Tibial nerve (tissue), 4 donors: ENCODE measurements at places on chromosomes 7 and 10.

GRCh38 chr7:128809363-128809762 is 17.6 kb downstream of the CCDC136 start:
- DNase-seq = no peak

DNA sequence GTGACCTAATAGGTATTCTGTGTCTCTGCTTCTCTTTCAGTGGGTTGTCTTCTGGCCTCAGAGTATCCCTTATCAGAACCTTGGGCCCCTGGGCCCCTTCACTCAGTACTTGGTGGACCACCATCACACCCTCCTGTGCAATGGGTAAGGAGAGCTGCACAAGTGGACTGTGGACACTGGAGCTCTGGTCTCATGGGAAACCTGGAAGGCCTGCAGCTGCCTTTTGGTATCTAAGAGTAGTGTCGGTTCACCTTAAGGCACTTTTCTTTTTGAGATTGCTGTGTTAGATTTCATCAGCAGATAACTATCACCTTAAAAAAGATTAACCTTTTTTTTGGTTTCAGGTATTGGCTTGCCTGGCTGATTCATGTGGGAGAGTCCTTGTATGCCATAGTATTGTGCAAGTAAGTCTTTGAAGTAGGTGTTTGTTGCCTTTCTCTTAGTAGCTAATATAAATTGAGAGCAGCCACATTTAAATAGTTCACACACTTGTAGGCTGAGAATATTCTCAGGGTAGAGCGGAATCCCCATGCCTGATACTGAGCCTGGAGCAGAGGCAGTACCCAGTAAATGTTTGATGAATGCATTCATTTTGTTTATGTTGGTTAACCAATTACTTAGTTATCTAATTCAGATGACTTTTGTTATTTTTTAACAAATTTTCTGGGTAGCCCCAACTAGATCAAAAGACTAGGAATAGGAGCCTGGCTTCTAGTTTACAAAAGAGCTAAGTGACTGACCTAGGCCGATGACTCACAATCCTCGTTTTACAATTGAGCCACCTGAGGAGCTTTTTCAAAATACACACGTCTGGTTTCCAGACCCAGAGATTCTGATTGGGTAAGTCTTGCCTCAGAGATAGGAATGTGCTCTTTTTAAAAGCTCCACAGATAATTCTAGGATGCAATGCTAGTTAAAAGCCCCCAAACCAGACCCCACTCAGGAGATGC is 3.6 kb downstream of the TMEM254 start:
- DNase-seq = no peak

GRCh38 chr10:12969951-12970350 is 31.6 kb downstream of the CCDC3 start:
- DNase-seq = no peak

DNA sequence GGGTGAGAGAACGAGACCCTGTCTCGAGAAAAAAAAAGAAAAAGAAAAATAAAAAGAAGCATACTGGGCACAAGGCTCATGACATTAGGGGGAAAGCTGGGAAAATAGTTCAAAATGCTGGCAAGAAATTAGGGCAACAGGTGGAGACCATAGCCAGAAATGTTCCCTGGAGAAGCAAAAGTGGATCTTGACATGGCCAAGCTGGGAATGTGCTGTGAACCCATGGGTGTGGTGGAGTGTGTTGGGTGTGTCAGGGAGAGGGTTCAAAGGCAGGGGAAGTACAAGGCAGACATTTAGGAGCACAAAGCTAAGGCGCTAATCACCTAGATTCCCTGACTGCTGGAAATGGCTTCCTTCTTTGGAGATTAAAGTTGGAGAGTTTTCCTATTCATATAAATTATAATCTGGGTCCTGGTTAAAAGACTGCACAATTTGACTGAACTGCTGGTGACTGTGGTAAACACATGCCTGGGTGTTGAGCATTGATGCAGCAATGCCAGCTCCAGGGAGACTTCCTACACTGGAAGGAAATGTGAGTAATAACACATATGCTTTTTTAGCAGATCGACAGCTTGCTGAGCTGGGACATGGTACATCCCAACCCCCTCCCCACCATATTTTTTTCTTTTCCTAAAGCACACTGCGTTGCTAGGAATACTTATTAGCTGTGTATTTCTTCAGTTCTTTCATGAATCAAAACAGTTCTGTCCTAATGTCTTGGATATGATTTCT is 70.1 kb upstream of the ARHGAP21 start:
- no peak for DNase-seq

DNA sequence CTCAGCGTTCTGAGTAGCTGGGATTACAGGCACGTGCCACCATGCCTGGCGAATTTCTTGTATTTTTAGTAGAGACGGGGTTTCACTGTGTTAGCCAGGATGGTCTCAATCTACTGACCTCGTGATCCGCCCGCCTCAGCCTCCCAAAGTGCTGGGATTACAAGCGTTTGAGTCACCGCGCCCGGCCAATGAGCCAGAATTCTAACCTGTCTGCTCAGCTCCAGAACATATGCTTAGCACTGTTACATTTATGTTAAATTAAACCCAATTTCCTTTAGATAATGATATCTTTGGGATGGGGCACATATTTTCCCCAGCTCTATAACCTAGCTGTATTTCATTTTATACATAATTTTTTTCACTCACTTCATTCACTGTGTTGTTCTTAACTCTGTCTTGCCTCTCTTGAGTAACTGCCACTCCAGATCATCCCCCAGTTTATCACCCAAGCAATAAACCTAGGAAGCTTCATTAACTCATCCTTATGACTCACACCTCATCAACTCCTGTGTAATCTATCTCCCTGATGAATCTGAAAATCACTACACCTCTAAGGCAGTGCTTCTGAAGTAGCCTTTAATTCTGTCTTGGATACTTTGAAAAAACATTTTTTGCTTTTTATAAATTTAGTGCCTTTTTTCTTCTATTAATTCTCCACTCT is 559.7 kb upstream of the ZWINT start:
- no peak for DNase-seq

DNA sequence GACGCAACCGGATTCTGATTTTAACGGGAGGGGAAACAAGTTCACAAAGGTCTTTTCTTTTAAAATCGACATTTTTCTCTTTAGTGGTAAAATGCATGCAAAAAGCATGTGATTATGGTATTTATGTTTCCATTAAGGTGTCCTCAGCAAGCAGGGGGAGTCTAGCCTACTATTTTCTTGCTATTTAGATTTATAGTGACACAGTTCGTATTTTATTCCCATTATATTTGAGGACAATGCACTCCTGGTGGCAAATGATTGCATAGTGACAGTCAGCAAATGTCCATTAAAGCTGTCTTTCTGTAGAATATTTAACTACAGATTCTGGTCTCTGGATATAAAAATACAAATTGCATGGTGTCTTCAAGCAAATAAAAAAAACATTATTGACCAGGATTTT is 554.2 kb downstream of the PARD3 start:
- DNase-seq = no peak

- DNase-seq = no peak
Measured at GRCh38 chr10:87844837-87845623, 18.3 kb downstream of the KLLN start.

DNA sequence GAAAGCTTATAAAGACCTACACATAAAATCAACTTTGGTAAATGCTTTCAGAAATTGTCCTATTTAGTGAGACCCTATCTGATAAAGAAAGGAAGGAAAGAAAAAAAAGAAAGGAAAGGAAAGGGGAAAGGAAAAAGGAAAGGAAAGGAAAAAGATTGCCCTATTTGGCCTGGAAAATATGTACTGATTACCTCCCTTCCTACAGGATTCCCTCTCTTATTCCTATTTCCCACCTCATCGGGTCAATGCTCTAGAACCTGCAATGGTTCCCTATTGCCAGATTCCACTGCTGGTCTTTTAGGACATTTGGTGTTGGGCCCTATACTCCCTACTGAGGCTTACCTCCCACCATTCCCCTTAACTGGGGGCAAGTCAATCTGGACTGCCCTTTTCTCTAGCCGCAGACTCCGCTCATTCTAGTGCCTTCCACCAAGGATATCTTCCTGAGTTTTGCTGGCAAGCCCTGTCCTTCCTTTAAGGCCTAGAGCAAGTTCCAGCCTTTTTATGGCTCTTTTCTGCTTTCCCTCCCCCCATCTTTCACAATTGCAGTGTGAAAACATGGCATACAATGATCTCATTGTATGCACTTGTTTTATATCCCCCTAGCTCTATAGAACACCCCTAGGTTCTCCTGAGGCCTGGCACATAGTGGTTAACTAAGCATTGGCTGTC is 4.4 kb downstream of the DDIT4 start:
- DNase-seq = no peak

- DNase-seq = no peak
Measured at GRCh38 chr7:108014747-108015682, 12.1 kb upstream of the LAMB1 start.

DNA sequence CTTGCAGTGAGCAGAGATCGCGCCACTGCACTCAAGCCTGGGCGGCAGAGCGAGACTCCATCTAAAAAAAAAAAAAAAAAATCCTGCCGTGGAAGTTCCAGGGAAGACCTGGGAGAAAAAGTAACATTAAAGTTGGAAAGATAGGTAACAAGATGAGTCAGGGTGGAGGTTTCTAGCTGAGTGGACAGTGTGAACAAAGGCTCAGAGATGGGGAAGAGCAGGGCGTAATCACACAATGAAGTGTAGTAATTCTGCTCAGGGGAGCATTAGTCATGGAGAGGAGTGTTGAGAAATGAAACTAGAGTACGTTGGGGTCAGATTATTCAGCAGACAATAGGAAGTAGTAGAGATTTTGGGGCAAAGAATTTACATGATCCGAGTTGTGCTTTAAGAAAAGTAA is 21.6 kb upstream of the WASL start:
- DNase-seq = no peak
